ENCODE measurements at places on chromosomes 1 and 21.

- no peak for DNase-seq
These were observed 51.1 kb downstream of the ODF2L start for GRCh38 chr1:86345042-86345441.

GRCh38 chr1:201670517-201670916 lies 131.6 kb downstream of the NAV1 start:
- DNase-seq = no peak

DNA sequence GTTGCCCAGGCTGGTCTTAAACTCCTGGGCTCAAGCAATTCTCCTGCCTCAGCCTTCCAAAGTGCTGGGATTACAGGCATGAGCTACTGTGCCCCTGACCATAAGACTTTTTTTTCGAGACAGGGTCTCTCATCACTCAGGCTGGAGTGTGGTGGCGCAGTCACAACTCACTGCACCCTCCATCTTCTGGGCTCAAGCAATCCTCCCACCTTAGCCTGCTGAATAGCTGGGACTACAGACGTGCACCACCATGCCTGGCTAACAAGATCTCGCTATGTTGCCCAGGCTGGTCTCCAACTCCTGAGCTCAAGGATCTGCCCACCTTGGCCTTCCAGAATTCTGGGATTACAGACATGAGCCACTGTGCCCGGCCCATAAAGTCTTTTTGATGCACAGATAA lies 1.9 kb downstream of the C1orf56 start:
- no peak for DNase-seq

DNA sequence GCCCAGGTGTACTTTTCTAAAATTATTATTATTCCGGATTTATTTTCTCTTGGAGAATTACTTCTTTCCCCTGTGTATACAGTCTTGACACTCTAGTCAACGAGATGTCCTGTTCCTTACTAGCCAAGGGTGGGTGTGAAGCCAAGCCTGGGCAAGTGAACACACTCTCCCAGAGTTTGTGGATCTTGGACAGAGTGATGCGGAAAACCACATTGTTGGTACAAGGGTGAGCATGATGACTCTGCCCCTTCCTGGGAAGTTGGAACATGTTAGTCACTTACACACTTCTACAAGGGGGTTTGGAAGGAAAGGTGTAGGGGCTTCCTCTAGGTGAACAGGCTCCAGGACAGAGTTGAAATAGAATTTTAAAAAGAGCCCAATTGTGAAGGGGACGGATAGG lies 20.0 kb upstream of the RD3 start:
- DNase-seq = no peak

DNA sequence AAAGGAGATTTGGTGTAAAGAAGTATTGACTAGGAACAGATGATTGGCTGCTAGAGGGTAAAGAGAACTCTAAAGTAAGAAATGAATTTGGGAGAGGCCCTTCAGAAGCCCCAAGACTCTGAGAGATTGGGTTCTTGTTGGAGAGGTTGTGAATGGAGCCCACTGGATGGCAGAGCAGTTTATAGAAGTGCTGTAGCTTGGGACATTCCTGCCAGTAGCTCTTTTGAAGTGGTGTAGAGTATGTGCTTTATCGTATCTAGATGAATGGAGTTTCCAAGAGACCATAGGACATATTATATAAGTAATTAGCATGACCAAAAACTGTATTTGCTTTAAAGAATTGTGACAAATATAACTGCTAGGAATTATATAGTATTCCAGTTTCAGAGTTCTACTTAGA lies 21.3 kb downstream of the USP25 start:
- DNase-seq = no peak

GRCh38 chr1:6850537-6850936 lies 65.3 kb downstream of the CAMTA1 start:
- DNase-seq = no peak

DNA sequence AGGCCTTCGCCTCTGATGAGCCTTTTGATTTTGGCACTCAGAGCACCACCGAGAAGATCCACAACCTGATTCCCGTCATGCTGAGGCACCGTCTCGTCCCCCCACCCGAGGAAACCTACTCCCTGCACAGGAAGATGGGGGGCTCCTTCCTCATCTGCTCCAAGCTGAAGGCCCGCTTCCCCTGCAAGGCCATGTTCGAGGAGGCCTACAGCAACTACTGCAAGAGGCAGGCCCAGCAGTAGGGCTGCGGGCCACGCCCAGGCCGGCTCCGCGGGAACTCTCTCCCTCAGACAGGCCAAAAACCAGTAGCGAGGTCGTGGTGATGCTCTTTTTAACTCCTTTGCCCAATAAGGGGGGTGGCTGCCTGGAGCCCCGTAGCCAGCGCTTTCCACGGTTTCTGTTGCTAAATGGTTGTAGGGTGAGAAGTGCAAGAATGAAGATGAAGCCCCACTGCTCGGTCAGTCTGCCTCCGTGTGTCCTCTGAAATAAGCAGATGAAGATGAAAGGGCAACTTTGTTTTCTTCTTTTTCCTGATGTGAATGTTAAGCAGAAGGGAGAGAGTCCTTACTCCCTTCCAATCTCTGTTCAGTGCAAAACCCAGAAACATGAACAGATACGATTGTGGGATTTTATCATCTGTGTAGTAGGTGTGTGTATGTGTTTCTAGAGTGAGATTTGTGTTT lies 46.5 kb downstream of the COQ8A start:
- DNase-seq = no peak

DNA sequence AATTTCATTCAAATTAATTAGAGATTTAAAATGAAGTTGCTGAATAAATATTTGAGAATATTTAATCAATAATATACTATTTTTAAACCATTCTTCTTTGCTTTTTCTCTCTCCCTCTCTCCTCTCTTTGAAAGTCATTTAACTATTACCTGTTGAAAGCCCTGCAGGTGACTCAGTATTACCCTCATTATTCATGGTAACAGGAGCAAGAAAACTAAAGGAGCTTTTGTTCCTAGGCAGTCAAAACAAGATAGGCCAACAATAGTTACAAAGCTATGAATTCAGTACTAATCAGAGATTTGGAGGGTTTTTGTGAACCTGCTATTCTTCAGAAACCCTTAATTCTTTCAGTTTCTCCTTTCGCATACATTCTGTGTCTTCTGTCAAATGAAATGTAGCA lies 721.3 kb upstream of the NCAM2 start:
- no peak for DNase-seq

DNA sequence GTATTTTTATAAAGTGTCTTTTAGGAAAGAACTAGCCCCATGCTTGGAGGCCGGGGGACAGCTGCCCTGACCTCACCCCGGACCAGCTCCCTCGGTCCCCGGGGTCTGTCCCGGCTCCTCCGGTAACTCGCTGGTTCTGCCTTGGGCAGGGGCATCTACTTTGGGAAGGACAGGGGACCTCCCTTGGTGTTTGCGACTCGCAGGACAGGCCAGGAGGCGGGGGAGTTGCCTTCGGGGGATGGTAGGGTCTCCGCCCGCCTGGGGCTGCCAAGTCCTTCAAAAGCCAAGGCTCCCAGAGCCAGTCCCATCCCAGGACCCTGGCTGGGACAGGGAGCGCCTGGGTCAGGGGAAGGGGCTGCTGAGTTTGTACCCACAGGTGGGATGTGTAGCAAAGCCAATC lies 157.9 kb downstream of the PEX14 start:
- no peak for DNase-seq

- DNase-seq = no peak
These were observed 78.4 kb downstream of the KCND3 start for GRCh38 chr1:111911061-111911460.

- no peak for DNase-seq
These were observed 245.4 kb downstream of the NPHP4 start for GRCh38 chr1:5746611-5747425.

GRCh38 chr1:8680664-8681650 lies 136.5 kb downstream of the RERE start:
- DNase-seq = no peak

- no peak for DNase-seq
These were observed 43.0 kb upstream of the RAP1A start for GRCh38 chr1:111576547-111576946.

DNA sequence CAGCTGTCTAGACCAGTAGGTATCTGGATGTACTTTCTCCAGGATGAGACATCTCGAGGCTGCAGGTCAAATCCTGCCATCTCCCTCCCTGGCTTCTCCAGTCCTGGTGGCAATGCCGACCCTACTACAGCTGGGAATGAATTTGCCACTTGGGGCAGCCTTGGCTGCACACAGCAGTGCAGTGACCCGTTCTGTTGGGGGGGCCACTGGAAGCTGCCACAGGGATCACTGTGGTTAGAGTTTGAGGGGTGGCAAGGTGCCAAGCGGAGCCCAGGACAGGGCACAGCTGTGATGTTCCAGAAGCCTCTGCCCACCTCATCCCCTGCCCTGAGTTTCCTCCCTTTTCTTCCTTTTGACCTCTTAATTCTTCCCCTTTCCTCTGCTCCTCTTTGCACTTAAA lies 17.1 kb downstream of the COL6A2 start:
- no peak for DNase-seq

DNA sequence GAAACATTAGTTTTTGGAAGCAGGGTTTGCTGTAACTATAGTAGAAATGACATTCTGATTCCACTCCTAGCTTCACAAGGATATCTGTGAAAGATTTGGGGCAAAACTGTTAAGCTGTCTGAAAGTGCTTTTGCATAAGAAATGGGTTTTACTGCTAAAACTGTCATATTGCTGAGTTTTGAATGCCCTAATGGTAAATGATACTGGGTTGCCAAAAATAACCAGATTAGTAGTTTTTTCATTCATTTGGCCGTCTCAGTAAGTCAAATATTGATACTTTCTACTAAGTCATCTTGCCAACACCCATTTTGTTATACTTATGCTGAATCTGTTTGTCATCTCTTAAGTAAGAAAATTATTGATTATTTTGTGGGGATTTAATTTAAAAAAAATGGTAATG lies 399 bp upstream of the PTPRC start:
- no peak for DNase-seq

GRCh38 chr1:174702011-174702410 lies 254.2 kb downstream of the GPR52 start:
- DNase-seq = no peak

GRCh38 chr1:53061859-53062707 lies at the start of gene PODN:
PODN (plus strand) TSS chr1:53062213; CDS start chr1:53069856, 7,643 bp downstream.
- no peak for DNase-seq

GRCh38 chr1:97056386-97056785 lies 334.8 kb downstream of the PTBP2 start:
- DNase-seq = no peak

DNA sequence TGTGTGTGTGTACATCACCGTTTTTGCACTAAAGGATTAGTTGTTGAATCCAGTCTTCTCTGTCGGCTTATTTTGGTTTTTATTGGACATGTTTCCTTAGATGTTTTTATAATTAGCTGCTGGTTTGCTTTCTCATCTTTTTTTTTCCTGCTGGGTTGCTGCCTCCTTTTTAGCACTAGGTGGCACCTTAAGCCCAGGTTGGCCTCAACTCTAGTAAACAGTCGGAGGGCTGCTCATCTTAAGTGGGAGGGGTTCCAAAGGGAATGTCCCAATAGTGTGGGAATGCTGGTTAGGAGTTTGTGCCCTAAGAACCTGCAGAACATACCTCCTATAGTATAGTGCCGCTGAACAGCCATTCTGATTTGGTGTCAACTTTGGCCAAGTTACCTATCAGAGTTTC lies 570.1 kb upstream of the CXADR start:
- no peak for DNase-seq

GRCh38 chr1:28031173-28031572 lies 57.2 kb downstream of the EYA3 start:
- no peak for DNase-seq

DNA sequence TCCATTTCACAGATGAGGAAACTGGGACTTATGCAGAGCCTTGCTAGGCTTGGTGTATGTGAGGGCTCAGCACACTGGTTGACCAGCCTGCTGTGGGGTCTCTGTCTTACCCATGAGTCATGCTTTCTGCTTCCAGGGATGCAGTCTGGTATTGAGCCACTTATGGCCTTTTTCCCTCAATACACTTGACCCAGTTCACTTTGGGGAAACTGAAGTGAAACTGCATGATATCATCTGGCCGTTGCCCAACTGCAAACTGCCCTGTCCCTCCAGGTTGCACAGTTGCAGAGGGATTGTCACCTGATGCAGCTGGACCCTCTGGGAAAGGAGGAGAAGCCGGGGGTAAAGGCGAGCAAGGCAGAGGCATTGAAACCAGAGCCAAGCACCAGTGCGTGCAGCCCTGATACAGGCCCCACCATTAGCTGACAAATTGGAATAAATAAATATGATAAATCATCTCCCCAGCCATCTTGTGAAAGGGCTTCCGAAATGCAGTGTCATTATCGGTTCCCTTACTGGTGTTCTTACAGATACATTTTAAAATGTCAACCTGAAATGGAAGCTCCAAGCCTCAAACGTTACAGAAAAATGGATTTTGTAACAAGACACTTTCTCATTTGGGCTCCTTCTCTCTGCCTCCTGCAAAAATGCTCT lies 39.3 kb upstream of the DUSP10 start:
- DNase-seq = no peak

- no peak for DNase-seq
These were observed 5.5 kb downstream of the C1QB start for GRCh38 chr1:22658385-22659163.

- no peak for DNase-seq
These were observed 29.3 kb upstream of the PCP4 start for GRCh38 chr21:39837861-39838359.

DNA sequence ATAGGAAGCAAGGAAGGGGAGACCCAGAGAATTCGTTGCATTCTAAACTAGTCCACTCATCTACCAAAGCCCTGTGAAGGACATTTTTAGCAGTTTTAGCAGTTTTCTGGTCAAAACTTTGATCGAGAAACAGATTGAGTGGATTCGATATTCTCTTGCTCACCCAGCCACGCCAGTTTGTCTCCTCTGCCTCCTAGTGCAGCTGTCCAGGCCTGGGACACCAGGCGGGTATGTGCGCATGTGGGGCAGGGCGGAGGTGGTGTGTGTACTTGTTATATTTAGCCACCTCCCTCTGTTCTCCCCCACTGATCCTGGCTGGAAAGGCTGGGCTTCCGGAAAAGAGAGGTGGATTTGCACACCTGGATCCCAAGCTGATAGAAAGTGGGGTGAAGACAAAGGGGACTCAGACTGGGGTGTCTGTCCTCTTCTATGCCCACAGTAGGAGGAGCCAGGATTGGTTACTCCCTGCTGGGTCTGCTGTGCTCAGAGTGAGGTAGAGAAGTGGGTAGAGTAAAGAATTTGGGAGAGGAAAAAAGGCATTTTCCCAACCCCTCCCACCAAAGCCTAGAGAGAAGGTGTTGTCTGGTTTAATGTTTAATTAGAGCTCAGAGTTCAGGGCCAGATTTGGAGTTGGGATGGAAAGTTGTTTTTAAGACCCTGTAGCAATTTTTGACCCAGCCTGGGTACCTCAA lies 3.8 kb downstream of the LMNA start:
- no peak for DNase-seq

DNA sequence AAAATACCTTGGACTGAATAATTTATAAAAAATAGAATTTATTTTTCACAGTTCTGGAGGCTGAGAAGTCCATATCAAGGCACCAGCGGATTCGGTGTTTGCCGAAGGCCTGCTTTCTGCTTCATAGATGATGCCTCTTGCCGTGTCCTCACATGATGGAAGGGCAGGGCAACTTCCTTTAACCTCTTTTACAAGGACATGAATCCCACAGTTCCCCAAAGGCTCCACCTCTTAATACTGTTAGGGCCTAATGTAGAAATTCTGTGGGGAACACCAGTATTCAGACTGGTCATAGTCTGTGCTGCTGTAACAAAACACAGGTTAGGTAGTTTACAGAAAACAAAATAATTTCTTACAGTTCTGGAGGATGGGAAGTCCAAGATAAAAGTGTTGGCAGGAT lies 25.9 kb downstream of the DYRK1A start:
- no peak for DNase-seq

- no peak for DNase-seq
These were observed 1.9 kb downstream of the PLA2G2F start for GRCh38 chr1:20141001-20141400.

- DNase-seq = no peak
These were observed 12.9 kb downstream of the C8A start for GRCh38 chr1:56867491-56867890.

- DNase-seq = no peak
These were observed 103.8 kb downstream of the BRINP3 start for GRCh38 chr1:190373705-190374336.

All from T-helper 2 cell (primary cell).